ENCODE measurements at places on chromosomes 16 and 17.

GRCh38 chr17:3695723-3696411, at the start of gene P2RX5:
Gene P2RX5, minus strand, starts transcription at chr17:3696155. Its CDS starts 150 bp downstream, at chr17:3696005.
- DNase-seq, result peak; percentile 43

GRCh38 chr17:11366272-11366850, 125.3 kb downstream of the SHISA6 start:
- DNase-seq, result no peak

- no peak for DNase-seq
Observed at GRCh38 chr16:73228649-73229048, 180.7 kb upstream of the ZFHX3 start.

GRCh38 chr17:70137451-70138230, 31.7 kb upstream of the KCNJ2 start:
- no peak for DNase-seq

DNA sequence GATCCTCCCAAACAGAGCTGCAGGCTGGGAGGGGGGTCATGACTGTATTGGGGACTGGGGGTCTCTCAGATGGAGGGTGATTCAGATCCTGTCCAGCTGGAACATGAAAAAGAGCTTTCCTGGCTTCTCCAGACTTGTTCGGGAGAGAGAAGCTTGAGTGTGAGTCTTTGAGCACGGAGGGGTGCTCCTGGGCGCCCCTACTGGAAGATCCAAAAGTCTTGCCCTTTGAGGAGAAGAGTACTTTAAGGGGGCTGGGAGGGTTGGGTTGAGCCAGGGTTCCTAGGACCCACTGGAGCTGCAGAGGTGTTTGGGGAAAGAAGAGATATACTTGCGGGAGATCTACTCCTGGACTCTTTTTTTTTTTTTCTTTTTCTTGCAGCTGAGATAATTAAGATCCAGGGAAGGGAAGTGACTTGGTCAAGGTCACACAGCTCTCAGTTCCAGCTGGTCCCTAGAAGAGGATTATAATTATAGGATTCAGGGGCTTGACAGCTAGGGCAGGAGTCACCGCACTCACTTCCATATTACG, 8.4 kb downstream of the RARA start:
- no peak for DNase-seq

GRCh38 chr16:10756574-10756973, 12.9 kb downstream of the NUBP1 start:
- no peak for DNase-seq

GRCh38 chr17:66976781-66977201, 12.3 kb downstream of the CACNG4 start:
- DNase-seq, result no peak

- DNase-seq, result no peak
Observed at GRCh38 chr17:19006698-19007097, 2.1 kb upstream of the FAM83G start.

GRCh38 chr16:48022496-48022895, 133.3 kb downstream of the ABCC12 start:
- DNase-seq, result no peak

- no peak for DNase-seq
Observed at GRCh38 chr17:69588827-69589239, 174.3 kb downstream of the MAP2K6 start.

GRCh38 chr17:29571486-29571882, 3.0 kb downstream of the TP53I13 start:
- DNase-seq, result no peak

DNA sequence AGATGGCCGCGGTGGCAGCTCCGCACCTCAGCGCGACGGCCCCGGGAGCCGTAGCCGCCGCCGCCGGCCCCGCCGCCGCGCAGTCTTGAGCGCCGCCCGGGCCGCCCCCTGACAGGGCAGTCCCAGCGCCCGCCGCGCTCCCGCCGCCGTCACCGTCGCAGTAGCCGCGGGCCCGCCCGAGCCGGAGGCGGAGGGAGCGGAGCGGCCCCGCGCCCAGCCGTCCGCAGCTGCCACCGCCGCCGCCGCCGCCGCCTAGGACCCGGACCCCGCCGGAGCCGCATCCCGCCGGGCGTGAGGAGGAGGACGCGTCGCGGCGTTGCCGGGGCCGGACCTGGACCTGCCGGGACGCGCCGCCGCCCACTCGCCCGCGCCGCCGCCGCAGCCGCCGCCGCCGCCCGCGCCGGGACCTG, 218 bp downstream of the TNRC6C start:
- no peak for DNase-seq

DNA sequence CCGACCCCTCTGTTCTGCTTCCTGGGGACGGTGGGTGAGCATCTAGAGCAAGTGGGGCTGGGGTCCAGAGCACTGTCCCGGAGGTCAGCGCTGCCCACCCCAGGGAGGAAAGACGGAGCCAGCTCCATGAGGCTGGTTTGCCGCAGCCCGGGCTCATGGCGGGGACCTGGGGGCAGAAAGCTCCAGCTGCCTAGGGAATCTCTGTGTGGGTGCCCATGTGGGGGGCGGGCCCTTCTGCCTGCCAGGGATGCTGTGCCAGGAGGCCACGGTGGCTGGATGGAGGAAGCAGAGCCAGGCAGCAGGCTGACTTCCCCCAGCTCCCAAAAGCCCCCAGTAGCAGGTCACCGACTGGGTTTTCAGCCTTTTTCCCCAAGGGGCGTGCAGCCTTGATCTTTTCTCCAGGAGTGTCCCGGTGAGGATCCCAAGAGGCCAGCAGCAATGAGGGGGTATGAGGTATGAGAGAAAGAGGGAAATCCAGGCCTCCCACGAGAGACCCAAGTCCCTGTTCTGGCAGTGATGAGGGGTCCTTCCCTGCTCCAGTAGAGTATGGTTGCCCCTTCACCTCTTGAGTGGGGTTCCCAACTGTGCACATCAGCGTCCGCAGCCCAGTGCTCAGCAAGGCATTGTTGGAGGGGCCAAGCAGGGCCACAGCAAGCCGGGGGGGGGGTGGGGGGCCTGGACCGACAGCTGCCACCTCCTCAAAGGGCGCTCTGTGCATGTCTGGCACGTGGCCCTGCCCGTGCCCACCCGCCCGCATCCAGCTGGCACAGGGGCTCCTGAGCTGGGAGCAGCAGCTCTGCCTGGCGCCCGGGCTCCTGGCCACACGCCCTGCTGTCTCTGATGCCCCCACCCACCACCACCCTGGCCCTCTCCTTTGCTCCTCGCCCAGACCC, 15.6 kb upstream of the BCAR1 start:
- no peak for DNase-seq

DNA sequence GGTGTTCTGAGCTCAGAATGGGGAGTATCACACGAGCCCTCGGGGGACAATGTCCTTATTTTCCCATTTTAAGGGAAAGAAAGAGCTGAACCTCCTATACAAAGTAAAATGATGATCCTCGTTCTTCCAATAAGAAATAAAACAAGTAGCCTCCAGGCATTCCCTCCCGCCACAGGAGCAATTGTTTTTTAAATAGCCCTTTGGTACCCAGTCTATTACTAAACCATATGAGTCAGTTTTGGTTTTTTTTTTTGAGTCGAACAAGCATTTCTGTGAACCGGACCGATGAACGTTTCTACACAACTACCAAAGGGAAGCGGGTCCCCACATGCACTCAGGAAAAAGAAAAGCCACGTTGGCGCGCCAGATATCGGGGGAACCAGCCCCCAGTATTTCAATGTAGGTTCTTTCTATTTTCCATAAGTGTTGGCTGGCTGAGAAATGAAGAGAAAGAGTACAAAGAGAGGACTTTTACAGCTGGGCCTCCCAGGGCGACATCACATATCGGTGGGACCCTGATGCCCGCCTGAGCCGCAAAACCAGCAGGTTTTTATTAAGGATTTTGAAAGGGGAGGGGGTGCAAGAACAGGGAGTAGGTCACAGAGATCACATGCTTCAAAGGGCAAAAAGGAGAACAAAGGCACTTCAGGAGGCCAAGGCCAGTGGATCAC, 3.8 kb upstream of the DCXR start:
- DNase-seq, result no peak

DNA sequence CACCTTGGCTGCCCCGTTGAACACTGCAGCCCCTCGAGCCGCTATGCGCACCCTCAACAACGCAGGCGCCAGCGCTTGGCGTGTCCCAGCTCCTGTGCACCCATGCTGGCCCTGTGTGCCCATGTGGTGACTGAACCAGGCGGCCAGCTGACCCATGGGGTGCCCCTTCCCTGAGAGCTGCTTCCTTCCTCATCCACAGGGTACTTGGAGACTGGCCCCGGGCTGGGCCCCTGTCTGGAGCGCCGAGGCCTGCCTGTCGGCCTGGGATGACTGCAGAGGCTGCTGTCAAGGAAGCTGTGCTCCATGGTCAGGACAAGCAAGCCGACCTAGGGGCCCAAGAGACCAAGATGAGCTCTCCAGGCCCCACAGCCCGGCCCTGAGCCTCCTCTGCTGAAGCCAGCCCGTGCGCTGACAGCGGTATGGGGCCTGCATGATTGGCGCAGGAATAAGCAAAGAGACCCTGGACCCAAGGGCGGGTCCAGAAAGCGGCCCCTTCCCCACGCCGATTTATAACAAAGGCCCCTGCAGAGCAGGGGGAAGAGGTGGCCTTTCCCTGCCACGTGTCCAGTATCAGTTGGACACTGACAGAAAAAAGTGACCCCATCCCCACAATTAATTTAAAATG, 21.6 kb upstream of the BAHCC1 start:
- no peak for DNase-seq

DNA sequence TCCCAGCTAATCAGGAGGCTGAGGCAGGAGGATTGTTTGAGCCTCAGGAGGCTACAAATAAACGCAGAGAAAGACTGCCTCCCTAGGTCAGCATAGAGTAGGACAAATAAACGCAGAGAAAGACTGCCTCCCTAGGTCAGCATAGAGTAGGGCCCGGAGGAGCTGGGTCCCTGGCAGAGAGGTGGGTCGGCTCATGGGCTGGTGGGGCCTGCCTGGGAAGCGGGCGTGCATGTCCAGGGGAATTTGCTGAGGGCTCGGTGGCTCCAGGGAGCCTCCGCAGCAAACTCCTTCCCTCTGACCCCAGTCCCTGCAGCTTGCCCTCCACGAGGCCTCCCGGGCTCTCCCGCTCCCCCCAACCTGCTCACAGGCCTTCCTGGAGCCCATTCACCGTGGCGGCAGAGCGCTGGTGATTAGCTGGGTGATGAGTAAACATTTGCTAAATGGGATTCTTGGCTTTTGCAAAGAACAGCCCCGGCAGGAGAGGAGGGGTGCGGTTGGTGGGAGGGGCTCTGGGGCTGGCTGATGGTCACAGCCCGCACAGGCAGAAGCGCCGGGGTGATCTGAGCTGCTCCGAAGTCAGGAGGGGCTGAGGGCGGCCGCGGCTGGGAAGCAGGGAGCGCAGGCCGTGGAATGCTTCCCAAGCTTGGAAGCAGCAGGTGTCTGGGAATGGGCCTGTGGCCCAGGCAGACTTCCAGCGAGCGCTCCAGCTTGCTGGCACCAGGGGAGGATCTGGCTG, 93.1 kb downstream of the RTN4RL1 start:
- DNase-seq, result no peak

GRCh38 chr17:41567317-41567716, 4.5 kb downstream of the KRT9 start:
- no peak for DNase-seq

DNA sequence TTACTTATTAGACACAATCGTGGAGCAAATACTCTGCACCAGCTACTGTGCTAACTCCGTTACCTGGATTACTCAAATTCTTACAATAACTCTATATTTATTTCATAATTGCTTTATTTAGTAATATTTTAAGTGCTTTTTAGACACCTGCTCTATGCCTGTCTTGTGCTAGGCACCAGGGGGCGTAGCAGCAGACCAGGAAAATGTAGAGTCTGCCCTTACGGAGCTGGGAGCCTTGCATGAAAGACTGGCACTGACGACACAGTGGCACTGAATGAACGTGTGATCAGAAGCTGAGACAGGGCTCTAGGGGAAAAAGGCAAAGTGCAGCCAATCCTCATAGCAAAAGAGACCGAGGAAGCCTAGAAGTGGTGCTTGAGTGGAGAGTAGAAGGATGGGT, 486.5 kb downstream of the CDH13 start:
- DNase-seq, result no peak

DNA sequence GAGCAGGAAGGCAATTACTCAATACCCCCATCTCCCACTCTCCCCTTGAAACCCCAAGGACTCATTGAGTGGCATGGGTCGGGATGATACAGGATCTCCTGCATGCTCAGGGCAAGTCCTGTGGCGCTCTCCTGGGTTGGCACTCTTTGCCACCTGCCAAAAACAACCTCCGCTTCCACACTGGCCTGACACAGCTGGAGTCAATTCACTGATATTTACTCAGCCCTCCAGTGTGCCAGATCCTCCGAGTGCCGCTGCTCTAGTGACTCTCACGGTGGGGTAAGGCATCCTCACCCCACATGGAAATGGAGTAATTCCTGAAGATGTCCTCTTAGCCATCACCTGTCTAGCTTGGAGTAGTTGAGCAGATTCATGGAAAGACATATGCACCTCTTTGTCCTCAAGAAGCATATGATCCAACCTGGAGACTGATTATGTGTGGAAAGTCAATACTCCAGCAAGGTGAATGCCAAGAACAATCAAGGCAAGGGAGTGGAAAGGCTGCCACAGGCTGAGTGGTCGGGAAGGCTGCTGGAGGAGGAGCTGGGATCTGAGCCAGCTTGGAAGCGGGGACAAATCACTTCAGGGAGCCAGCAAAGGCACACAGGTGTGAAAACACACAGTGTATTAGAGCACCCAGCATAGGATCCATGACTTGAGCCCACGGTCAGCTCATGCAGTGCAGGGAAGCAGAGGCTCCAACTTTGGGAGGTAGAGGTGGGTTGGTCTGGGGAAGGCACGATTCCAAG, 12.6 kb upstream of the GOSR2 start:
- DNase-seq, result no peak

GRCh38 chr16:75555213-75555706, 792 bp downstream of the TMEM231 start:
- DNase-seq, result no peak

- DNase-seq, result no peak
Observed at GRCh38 chr16:67397812-67398545, 4.7 kb upstream of the TPPP3 start.
